ENCODE measurements at places on chromosomes 1 and 21.

DNA sequence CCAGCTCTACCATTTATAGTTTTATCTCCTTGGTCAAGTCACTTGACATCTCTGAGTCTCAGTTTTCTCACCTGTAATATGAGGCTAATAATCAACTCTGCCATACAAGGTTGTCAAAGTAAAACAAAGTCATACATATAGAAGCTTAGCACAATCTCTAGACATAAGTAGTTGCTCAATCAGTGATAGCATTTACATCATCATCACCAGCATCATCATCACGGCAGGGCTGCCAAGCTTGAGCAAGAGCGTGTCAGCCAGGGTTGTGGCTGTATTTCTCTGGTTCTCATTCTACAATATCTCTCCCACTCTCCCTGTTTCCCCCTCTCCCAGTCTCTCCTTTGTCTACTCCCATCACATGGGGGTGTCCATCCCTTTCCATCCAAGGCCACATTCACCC lies 41.7 kb upstream of the COA6 start:
- DNase-seq = no peak

DNA sequence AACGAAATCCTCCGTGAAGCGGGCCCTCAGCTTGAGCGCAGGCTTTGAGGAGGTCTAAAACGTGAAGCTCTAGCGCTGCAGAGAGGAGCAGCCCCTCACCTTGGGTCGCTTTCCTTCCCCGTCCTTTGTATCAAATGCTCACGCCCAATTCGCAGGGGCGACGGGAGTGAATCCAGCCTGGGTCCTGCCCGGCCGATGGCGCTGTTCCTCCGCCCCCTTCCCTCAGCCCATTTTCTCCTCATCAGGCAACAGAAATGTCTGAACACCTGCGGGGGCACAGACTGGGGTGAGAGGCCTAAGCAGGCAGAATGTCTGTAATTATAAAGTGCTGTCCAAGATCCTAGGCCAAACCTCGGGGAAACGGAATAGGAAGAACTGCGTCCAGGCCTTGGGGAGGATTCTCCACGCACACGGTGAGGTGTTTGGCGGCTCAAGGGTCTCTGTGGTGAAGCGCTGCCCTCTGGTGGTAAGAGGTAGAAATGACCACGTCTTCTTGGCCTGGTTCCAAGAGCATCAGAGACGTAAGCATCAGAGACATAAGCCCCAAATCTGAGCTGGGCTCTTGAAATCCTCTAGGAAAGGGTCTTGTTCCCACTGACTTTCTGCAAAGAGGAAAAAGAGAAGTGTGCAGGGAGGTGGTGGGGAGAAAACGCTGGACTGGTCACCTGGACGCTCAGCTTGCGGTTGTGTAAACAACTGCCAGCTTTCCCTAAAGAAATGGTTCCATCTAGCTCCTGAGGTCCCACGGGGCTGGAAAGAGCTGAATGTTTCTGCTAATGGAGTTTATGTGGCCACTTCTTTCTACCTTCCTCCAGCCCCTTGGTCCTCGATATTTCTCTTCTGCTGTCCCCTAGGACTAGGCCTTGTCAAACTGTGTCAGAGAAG lies 92.1 kb upstream of the CD53 start:
- peak; percentile 70 for DNase-seq

DNA sequence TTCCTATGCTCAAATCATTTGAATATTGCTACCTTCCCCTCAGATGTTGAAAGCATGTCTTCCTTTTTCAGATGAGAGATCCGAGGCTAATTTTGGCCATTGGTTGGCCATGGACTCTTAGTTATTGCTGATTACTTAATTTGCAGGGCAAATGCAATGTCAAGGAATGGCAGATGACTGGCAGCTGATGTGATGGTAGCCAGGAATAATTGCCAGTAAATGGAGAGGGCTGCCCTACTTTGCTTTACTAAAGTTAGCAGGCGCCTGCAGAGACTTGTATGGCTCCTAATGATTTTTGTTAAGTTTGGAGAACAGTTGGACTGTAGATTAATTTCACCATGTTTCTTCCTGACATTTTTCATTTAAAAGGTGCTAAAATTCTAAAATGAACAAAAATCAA lies 128.9 kb downstream of the XCL2 start:
- no peak for DNase-seq

GRCh38 chr1:234611225-234611846 lies 1.4 kb upstream of the IRF2BP2 start:
- peak; percentile 91 for DNase-seq

DNA sequence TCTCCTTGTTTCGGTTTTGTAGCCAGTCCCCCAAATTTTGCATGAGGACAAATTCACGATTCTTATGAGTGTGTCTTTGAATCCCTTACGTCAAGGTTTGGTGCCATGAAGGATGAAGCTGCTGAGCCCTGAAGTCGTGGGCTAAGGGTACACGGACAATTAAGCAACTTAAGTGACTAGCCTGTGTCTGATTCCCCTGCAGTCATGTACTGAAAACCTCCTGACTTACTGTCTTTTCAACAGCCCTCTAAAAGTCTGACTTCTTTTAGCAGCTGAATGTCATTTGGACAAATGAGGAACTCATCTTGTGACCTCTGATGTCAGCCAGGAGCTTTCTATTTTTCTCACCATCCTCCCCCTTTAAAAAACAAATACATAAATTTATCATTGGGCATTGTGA lies 27.1 kb upstream of the C1orf105 start:
- DNase-seq = no peak

- DNase-seq = no peak
These were observed 130.4 kb downstream of the SYT2 start for GRCh38 chr1:202579806-202580205.
